ENCODE measurements at places on chromosomes 5 and 9.

GRCh38 chr9:136645352-136645902 is 17.3 kb upstream of the EGFL7 start:
- peak; percentile 55 for DNase-seq

DNA sequence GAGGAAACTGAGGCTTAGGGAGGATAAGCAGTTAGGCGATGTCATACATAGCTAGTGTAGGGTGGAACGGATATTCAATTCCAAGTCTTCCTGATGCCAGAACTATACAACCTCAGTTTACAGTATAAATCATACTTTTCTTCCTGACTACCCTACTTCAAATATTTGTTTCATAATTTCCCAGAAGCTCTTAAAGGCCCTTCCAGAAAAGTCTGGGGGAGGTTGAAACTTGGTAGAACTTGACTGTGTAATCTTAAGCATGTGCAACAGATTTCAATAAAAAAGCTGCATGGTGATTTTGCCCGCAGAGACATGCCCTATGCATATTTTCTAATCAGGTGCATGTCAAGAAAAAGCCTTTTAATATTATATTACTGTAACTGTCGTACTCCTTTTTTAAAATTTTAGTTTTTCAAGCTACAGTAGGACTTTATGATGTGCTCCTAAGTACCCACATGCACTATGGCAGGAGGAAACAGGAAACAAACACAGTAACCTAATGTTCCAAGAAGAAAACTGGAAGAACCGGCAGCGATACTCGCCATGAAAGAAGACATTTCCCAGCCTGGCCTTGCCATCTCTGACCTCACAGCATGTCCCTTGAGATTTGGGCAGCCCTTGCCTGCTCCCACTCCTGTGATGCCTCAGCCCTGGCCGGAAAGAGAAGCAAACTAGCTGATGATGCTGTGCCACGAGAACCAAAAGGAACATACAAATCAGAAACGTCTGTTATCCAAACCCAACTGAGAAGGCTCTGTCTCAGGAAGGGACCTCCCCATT is 266.0 kb downstream of the EFNA5 start:
- no peak for DNase-seq

DNA sequence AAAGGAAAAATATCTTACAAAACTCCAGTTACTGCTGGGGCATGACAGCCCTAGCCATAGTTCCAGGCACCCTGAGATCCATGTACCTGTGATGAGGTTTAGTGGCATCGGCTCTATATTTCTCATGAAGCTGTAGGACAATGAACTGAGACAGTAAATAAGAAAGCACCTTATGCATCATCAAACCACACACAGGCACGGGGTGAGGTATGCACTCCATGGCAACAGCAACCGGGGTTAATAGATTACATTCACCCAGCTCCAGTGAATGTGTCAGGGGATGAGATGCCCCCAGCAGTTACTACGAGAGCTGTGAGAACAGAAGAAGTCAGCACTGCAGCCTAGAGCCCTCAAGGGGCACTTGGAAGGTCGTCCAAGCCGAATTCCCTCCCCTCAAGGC is 162.0 kb upstream of the S1PR3 start:
- no peak for DNase-seq

DNA sequence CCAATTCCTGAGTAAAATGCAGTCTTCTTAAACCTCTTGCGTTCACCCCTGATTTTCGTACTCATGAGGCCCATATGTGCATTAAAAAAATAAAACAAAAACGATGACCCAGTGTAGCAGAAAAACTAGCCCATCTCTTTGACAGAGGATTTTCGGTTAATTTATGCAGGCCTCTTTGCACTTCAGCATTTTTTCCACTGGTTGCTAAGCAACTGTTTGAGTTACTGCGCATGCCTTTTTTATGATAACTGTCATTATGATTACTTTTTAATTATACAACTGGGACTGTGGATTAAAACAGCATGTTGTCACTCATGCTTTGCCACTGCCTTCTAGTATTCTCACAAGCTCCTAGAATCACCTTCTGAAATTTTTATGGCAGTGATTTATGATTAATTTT is 165.0 kb downstream of the SMARCA2 start:
- no peak for DNase-seq

- peak; percentile 50 for DNase-seq
Observed at GRCh38 chr5:56496581-56497063, 263.5 kb upstream of the ANKRD55 start.

Data from suppressor macrophage (primary cell).